ENCODE measurements at places on chromosomes 3 and 15. TPM values are rescaled to one million over a fixed set of nuclear protein-coding genes. Genes with fewer than 3 reads are reported as not detected.

Gene CD200
- total RNA-seq = 54.1 TPM

GRCh38 chr3:60989626-60990441, 261.4 kb downstream of the FHIT start:
- no peaks in the 10 kb centered on the region for H3K27me3 ChIP-seq
- no peak overlapping the region for H3K27ac ChIP-seq
- peaks cover 29% of the 10 kb centered on the region for H3K36me3 ChIP-seq
- no peak overlapping the region for H3K4me3 ChIP-seq

Gene MST1R
- 6.2 TPM for total RNA-seq

DNA sequence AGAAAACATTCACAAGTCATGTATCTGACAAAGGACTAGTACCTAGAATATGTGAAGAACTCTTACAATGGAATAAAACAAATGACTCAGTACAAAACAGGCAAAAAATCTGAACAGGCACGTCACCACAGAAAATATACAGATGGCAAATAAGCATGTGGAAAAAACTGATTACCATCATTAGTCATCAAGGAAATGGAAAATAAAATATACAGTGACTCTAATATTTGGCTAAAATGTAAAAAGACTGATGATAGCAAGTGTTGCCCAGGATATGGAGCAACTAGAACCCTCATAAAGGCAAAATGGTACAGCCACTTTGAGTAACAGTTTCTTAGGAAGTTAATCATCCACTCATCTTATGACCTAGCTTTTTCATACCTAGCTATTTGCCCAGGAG, 95.8 kb upstream of the ABHD17C start:
- no peak overlapping the region for H3K27ac ChIP-seq
- no peaks in the 10 kb centered on the region for H3K36me3 ChIP-seq
- no peak for DNase-seq
- no peaks in the 10 kb centered on the region for H3K27me3 ChIP-seq
- H3K4me1 ChIP-seq = peaks cover 4% of the 10 kb centered on the region

GRCh38 chr3:32240159-32240545, 1.7 kb downstream of the CMTM8 start:
- peak overlapping the region; percentile 80 for H3K4me3 ChIP-seq
- H3K36me3 ChIP-seq = peaks cover 21% of the 10 kb centered on the region
- H3K4me1 ChIP-seq = peaks cover 25% of the 10 kb centered on the region
- no peak overlapping the region for H3K27ac ChIP-seq
- H3K27me3 ChIP-seq = peaks cover 47% of the 10 kb centered on the region
- DNase-seq = peak; percentile 46

- H3K4me1 ChIP-seq = no peaks in the 10 kb centered on the region
- no peak overlapping the region for H3K27ac ChIP-seq
- H3K4me3 ChIP-seq = no peak overlapping the region
- H3K36me3 ChIP-seq = no peaks in the 10 kb centered on the region
- no peaks in the 10 kb centered on the region for H3K27me3 ChIP-seq
Measured at GRCh38 chr3:95084738-95085137, 1021.9 kb downstream of the NSUN3 start.

- DNase-seq = no peak
- no peak overlapping the region for H3K4me3 ChIP-seq
- H3K4me1 ChIP-seq = peaks cover 11% of the 10 kb centered on the region
- H3K36me3 ChIP-seq = no peaks in the 10 kb centered on the region
- no peak overlapping the region for H3K27ac ChIP-seq
Measured at GRCh38 chr15:35583863-35584528, 38.0 kb upstream of the DPH6 start.

GRCh38 chr15:74399511-74400312, 32.3 kb upstream of the CYP11A1 start:
- H3K4me1 ChIP-seq = peaks cover 16% of the 10 kb centered on the region
- no peak overlapping the region for H3K4me3 ChIP-seq
- peaks cover 2% of the 10 kb centered on the region for H3K27me3 ChIP-seq
- no peaks in the 10 kb centered on the region for H3K36me3 ChIP-seq
- no peak for DNase-seq

- H3K27me3 ChIP-seq = no peaks in the 10 kb centered on the region
- DNase-seq = no peak
- no peak overlapping the region for H3K27ac ChIP-seq
Measured at GRCh38 chr15:40242601-40243000, 3.7 kb downstream of the PAK6 start.

Gene GPR62
- total RNA-seq = 0.46 TPM

Gene NAA80
- total RNA-seq = 17.3 TPM

DNA sequence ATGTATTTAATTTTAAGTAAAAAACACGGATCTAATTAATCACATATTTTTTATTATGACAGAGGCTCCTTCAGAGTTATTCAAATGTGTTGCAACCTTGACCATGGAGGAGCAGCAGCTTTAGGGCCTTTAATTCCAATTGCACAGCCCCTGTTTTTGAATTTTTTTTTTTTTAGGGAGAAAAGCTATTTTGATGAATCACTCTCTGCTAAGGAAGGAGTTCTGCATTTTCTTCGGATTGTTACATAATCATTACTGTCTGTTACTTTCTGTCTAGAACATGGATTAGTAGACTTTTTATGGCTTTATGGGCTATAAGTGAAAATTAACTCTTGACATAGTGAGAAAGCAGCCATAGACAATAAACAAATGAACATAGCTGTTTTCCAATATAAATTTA, 90.8 kb downstream of the MCTP2 start:
- no peak overlapping the region for H3K27ac ChIP-seq
- H3K36me3 ChIP-seq = no peaks in the 10 kb centered on the region
- H3K27me3 ChIP-seq = no peaks in the 10 kb centered on the region
- H3K4me1 ChIP-seq = peaks cover 13% of the 10 kb centered on the region

DNA sequence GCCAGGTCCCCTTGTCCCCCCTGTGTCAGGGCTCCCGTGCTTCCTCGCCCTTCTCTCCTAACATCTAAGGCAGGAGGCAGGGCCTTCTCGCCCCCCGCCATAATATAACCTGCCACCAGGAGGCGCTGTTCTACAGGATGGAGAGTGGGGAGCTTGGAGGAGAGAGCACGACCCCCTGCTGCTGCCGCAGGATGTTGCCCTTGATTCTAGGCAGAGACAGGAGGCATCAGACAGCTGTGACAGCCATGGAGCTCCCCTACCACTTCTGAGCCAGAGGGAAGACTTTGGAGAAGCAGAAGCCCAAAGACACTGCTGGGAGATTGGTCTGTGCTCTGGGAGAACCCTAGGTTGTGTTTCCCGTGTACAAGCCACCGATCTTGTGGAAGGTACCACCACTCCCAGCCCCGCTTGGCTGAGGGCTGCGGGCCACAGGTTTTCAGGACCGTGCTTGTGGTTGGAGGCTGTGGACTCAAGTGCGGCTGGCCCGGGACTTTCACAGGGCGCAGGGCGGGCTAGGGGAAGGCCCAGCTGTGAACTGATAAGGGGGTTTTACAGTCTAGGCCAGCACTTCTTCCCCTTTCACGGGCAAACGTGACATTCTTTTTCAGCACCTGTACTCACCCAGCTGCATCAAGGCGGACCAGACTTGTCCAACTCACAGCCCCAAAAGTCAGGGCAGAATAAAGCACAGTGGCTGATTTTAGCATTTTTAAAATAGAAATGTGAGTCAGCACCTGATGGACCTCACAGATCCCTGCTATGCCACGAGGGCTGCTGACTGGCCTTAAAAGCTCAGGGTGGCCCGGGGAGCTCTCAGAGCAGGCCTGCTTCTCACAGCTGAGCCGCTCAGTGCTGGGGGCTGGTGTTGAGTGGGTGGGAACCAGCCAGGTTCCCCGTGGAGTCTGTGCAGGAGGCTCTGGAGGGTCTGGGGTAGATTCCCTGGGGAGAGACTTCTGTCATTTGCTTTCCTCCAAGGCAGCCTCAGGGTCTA, 2.6 kb upstream of the TIGIT start:
- H3K27ac ChIP-seq = no peak overlapping the region
- H3K4me1 ChIP-seq = peaks cover 19% of the 10 kb centered on the region
- no peaks in the 10 kb centered on the region for H3K27me3 ChIP-seq
- DNase-seq = peak; percentile 99
- no peak overlapping the region for H3K4me3 ChIP-seq

GRCh38 chr3:55065331-55065730, 137.5 kb upstream of the LRTM1 start:
- DNase-seq = no peak
- no peak overlapping the region for H3K27ac ChIP-seq
- peaks cover 32% of the 10 kb centered on the region for H3K27me3 ChIP-seq
- H3K4me1 ChIP-seq = peaks cover 37% of the 10 kb centered on the region

Gene SUCLG2
- 57.4 TPM for total RNA-seq

- DNase-seq = no peak
- no peaks in the 10 kb centered on the region for H3K4me1 ChIP-seq
- no peak overlapping the region for H3K27ac ChIP-seq
- H3K27me3 ChIP-seq = no peaks in the 10 kb centered on the region
- peaks cover 2% of the 10 kb centered on the region for H3K36me3 ChIP-seq
Measured at GRCh38 chr15:49908236-49908932, 210.6 kb downstream of the ATP8B4 start.

DNA sequence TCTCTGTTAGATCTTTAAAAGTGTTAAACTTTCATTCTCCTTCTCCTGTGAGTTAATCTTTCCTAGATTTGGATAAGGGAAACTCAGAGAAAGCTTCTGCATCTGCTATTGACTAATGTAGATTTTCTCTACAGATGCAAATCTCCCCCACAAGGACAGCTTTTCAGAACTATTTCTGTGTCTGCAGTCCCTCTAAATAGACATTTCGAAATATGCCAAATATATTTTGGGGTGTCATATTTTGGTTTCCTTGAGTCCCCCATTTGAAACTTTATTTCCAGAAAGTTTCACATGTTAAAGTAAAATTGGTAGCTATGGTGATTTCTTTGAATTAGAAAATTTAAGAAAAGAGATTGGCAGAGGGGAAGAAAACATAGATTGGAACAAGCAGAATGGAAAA, 852.3 kb upstream of the ALCAM start:
- H3K4me3 ChIP-seq = no peak overlapping the region
- no peak for DNase-seq
- H3K36me3 ChIP-seq = peaks cover 6% of the 10 kb centered on the region
- H3K27me3 ChIP-seq = no peaks in the 10 kb centered on the region
- H3K27ac ChIP-seq = peak overlapping the region; percentile 84
- H3K4me1 ChIP-seq = peaks cover 71% of the 10 kb centered on the region

GRCh38 chr15:88061452-88061851, 195.1 kb downstream of the NTRK3 start:
- peaks cover 3% of the 10 kb centered on the region for H3K4me1 ChIP-seq
- no peak overlapping the region for H3K4me3 ChIP-seq
- peaks cover 2% of the 10 kb centered on the region for H3K27me3 ChIP-seq
- H3K36me3 ChIP-seq = no peaks in the 10 kb centered on the region
- DNase-seq = no peak
- H3K27ac ChIP-seq = no peak overlapping the region

- H3K4me1 ChIP-seq = peaks cover 15% of the 10 kb centered on the region
- H3K27me3 ChIP-seq = no peaks in the 10 kb centered on the region
- H3K4me3 ChIP-seq = no peak overlapping the region
- H3K27ac ChIP-seq = no peak overlapping the region
- DNase-seq = no peak
Measured at GRCh38 chr3:112815981-112816380, 30.7 kb downstream of the CD200R1L start.

- H3K4me3 ChIP-seq = no peak overlapping the region
- H3K4me1 ChIP-seq = no peaks in the 10 kb centered on the region
- no peaks in the 10 kb centered on the region for H3K27me3 ChIP-seq
- H3K27ac ChIP-seq = no peak overlapping the region
- H3K36me3 ChIP-seq = no peaks in the 10 kb centered on the region
Measured at GRCh38 chr3:114308377-114308776, 14.5 kb downstream of the TIGIT start.

DNA sequence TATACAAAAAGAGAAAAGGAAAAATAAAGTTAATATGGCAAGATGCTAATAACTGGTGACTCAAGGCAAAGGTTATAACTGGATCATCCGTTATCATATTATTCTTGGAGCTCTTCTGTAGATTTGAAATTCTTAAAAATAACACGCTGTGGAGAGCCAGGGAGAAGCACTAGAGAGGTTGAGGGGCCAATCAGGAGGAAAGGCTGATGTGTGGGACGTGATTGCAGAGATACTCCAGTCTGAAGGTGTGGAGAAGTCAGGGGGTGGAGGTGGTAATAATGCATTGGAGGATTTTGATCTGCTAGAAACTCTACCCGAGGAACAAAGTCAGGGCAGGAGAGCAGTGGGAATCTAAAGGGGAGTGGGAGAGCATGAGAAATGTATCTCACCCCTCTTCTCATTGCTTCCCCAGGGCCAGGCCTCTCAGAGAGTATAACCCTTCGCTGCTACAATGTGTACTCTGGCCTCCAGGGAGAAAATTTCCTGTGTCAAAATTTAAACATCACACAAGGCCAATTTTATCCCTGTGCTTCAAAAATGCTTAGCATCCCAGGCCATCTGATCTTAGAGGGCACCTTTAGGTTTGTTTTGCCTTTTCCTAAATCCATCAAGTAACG, 211.5 kb upstream of the SEMA6D start:
- no peaks in the 10 kb centered on the region for H3K27me3 ChIP-seq
- peaks cover 4% of the 10 kb centered on the region for H3K36me3 ChIP-seq

Gene NEIL1
- 24.9 TPM for total RNA-seq

DNA sequence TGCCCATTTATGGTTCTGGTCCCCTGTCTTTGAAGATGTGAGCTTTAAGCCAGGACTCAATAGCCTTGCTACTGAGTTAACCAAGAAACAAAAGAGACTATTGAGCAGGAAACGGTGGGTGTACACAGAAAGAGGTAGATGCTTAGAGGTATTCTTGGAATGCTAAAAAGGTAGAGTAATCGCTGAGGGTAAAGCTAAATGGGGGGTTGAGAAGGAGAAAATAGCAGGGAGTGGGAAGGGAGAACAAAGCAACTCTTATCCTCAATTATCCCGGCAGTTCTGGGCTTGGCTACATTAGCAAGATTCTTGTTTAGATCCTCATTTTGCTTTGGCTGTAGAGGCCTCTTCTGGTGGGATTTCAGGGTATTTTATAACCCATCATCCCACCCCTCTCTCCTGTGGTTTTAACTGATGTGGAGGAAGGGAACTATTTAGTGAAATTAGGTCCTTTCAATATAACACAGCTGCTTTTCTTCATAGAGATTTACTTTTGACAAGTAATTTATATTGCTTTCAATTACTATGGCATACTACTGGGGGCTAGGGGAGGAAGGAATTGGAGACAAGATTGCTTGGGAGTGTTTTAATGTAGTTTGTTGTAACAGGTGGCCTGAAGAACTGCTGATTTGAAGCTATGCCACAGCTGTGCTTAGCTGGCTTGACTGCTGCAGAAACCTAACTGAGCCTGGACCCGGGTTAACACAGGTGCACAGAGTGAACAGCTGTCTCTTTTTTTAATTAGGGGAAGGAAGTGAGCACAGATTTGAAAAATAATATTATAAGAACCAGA, 234.3 kb upstream of the CCDC54 start:
- no peaks in the 10 kb centered on the region for H3K27me3 ChIP-seq
- peaks cover 23% of the 10 kb centered on the region for H3K4me1 ChIP-seq
- peaks cover 15% of the 10 kb centered on the region for H3K36me3 ChIP-seq
- no peak for DNase-seq
- H3K4me3 ChIP-seq = no peak overlapping the region
- H3K27ac ChIP-seq = peak overlapping the region; percentile 32

GRCh38 chr3:40628984-40629383, 104.2 kb downstream of the ZNF621 start:
- DNase-seq = no peak
- H3K36me3 ChIP-seq = peaks cover 29% of the 10 kb centered on the region
- no peak overlapping the region for H3K4me3 ChIP-seq
- no peaks in the 10 kb centered on the region for H3K27me3 ChIP-seq
- no peak overlapping the region for H3K27ac ChIP-seq
- peaks cover 11% of the 10 kb centered on the region for H3K4me1 ChIP-seq

Gene GCSAM
- total RNA-seq = not detected

Gene RETNLB
- total RNA-seq = not detected

GRCh38 chr15:93887151-93887550, 344.2 kb upstream of the MCTP2 start:
- no peak overlapping the region for H3K4me3 ChIP-seq
- DNase-seq = no peak
- peaks cover 22% of the 10 kb centered on the region for H3K4me1 ChIP-seq
- no peaks in the 10 kb centered on the region for H3K36me3 ChIP-seq
- H3K27me3 ChIP-seq = no peaks in the 10 kb centered on the region
